ENCODE measurements at places on chromosomes 4 and X.
A peak's percentile ranks its signal among the peaks of the same experiment; 100 is the strongest.

DNA sequence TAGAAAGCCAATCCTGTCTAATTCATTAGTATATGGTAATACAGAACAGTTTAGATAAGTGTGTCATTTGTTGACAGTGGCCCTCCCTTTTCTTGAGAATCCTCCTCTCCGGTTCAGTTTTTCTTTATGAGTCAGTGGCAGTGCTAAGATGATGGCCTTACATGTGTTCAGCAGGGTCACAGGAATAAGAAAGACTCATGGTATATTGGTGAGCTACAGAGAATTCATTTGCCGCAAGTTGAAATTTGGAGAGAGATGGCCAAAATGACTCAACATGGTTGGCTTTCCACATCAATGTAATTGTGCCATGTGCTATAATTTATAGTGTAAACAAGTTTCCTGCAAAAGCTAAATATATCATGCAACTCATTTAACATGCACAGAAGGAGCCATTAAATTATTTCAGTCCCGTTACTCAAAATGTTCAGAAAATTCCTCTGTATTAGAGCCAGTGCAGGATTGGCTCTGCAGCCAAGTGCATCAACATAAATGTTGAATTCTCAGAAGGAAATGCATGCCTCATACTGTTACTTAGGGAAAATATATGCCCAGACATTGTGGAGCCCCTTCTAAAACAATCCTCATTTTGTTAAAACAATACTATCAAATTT is 374.3 kb downstream of the AFF2 start:
- DNase-seq: no peak

DNA sequence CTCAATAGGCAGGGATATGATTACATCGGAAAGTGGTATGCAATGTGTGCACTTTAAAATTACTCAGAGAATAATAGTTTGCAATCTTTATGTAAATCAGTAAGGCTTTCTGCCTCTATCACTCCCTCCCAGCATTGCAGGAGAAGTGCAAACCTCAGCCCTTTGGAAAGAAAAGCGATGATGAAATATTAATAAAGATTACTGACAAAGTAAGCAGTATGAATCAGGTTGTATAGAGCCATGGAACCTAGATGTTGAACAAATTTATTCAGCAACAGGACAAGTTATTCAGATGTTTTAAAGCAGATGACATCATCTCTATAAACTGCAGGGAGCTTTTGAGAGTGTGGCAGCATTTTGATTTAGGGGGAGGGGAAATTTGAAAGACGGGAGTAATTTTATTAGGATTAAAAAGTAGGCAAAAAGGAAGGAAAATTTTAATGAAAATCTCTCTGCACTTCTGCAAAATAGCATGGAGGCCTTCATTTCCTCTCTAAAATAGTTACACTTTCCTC is 631.7 kb upstream of the GRIA3 start:
- DNase-seq: no peak

DNA sequence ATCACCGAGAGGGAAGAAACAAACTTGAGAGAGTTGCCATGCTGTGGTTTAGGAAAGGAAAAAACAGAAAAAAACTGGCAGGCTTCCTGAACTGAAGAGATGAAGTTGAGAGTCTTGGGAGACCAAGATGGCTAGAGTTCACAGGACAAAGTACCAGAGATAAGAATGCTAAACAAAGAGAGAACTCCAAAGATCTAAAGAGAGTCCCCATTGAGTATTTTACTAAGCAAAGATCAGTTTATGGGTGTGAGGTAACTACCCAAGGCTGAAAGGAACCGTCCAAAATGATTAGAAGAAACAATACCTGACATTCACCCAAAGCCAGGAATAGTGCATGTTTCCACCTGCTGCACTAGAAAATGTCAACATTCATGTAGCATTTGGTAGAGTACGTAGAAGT is 21.8 kb upstream of the COX7B2 start:
- no peak for DNase-seq

DNA sequence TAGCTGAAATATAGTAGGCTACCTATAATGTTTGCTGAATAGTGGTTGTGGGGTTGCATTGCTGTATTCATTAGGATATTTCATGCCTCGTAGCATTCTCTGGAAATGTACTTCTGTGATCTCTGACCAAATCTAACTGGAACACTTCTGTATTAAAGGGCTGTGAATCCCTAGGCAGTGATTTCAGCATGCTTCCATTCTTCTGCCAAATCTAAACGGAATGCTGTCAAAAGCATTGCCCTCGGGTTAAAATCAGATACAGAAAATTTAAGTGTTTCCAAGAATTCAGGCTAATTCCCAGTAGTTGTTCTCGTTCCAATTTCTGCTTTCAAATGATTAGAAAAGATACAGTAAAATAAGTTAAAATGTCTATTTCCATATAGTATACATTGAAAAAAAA is 1847.5 kb upstream of the IGFBP7 start:
- DNase-seq: no peak

- no peak for DNase-seq
Observed at GRCh38 chr4:61662362-61662761, 462.2 kb downstream of the ADGRL3 start.

GRCh38 chrX:29671421-29671820 is 543.9 kb upstream of the MAGEB2 start:
- no peak for DNase-seq

- DNase-seq: no peak
Observed at GRCh38 chr4:2258091-2259035, 3.5 kb downstream of the MXD4 start.

DNA sequence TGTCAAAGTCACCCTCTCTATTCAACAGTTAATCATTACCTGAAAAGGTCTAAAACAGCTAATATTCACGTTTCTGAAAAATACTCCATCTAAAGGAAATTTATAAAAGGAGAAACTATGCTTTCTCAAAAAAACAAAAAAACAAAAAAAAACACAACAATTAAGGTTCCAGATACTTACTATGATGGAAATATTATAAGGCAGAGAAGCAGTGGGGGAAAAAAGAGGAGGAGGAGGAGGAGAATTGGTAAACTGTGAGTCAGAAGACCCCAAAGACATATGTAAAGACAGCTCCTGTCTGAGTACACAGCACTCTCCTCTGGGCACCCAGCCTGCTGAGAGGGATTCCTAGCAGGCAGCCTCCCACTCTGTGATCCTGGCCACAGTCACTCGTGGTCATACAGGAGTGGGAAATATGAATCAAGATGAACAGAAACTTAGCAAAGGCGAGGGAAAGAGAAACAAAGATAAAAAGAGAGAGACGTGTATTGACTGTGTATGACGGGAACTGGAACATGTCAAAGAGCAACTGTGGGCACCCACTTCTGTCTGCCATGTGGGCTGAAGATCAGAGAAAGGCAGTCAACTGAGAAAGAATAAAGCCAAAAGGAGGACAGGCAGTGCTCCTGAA is 12.5 kb downstream of the KLHL15 start:
- no peak for DNase-seq

- DNase-seq: no peak
Observed at GRCh38 chrX:53729751-53730150, 43.2 kb upstream of the HUWE1 start.

- no peak for DNase-seq
Observed at GRCh38 chr4:102598762-102599374, 97.7 kb downstream of the NFKB1 start.

DNA sequence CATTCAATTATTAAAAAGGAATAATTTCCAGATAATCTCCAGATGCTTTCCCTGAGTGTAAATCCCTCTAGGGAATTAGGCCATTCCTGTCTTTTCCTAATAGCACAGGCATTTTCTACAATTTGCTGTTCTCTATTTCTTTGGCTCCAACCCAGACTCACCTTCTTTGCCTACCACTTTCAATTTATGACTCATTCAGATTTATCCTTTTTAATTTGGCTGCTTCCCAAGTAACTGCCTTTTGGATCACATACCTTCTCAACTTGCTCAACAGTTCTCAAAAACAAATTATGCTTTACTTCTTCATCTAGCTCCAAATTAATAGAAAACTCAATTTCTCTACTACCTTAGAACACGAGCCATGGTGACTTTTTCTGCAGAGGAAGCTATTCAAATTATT is 1166.3 kb upstream of the PCDH7 start:
- DNase-seq: no peak

DNA sequence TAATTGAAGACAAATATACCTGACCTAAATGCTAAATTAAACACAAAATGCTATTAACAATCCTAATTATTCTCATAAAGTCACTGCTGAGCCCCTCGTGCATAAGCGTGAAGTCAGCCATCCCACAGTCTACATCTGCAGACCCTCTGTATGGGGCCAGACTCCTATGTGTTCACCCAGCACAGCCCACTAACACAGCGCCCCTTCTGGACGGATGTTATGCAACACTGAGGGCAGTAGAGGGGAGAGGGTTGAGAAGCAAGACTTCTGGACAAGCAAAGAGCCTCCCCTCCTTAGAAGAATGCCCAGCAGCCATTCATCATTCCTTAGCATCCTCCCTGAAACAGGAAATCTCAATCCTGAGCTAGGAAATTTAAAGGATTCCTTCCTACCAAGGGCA is 7.9 kb downstream of the TRPC3 start:
- DNase-seq: no peak

DNA sequence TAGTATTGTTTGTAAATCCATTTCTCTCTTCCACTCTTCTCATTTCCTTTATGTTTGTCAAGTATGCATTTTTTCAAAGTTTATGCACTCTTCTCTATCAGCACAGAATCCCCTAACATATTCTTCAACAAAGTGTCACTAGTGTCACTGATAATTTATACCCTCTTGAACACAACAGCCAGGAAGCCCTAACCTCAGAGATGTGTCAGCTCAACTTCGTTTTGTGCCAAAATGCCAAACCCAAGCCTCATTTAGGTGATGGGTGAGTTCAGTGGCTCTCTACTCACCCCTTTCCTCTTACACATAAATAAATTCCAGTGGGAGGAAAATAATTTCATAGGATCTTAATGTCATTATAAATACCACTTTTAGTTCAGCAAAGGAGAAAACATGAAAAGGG is 22.4 kb upstream of the P2RY10 start:
- DNase-seq: no peak

DNA sequence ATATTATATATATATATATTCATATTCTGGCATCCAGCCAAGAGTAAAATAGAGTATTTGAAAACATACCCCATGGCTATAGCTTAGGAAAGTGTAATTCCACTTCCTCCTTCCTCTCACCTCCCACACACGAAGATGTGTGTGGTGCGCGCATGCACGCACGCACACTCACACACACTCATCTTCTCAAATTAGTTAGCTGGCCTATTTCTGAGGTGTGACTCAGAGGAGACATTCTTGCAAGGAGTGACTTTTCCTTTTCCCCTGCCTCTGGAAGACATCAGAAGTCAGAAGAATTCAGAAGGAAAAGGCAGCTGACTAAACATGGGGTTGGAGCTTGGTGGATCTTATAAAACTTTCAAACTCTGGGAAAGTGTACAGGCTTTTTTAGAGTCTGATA is 8.8 kb downstream of the ENPEP start:
- peak; percentile 84 for DNase-seq

DNA sequence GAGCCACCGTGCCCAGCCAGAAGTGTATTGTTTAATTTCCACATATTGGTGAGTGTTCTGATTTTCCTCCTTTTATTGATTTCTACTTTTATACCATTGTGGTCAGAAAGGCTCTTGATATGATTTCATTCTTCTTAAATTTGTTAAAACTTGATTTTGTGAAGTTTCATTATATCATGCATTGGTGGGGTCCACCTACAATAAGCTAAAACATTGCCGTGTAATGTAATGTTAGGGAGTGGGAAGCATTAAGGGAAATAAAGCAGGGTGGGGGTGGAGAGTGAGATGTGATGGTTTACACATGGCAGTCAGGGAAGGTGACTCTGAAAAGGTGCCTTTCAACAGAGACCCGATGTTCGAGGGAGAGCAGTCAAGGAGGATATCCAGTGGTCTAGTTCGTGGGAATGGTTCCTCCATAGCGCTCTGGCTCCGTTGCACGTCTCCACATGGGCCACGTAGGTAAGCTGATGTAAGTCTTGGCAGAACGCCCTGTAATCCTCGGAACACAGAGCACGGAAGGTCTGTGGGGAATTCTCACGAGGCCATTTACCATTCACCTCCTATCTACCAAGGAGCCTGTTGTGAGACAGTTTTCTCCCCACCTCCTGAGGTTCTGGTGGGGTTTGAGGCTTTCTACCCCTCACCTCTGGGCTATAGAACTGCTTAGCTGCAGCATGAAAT is 7.7 kb upstream of the WDR13 start:
- DNase-seq: no peak

GRCh38 chrX:31545726-31546125 is 473.9 kb upstream of the FTHL17 start:
- DNase-seq: no peak

GRCh38 chr4:72388521-72388920 is 180.5 kb downstream of the ADAMTS3 start:
- no peak for DNase-seq

DNA sequence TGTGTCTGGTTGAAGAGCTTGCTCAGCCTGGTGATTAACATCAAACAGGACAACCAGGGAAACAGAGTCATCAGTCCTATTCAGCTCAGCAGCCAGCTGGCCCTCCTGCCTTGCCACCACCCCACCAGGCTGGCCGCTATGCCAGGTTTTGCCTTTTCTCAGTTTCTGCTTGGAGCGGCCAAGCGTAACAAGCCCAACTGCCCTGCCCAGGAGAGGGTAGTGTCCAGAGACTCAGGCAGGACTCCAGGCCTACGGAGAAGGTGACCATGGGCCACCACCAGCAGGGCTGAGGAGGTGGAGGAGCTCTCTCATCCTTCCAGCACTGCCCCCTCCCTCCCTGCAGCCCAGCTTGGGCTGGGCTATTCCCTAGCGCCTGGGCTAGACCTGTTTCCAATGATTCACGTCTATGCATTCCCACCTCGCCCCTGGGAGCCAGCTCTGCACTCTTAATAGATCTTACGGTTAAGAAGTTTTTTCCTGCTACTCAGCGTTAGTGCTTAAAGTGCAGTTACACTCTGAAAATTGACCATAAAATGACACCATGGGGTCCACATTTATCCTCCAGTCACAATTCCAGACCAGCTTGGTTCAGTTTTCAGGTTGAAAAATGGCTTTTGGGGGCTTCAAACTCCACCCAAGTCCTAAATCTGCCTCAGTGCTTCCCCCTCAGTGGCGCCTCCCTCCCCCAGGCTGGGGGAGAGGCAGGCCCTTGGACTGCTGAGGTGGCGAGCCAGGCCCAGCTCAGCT is 124.0 kb upstream of the PJA1 start:
- DNase-seq: no peak

DNA sequence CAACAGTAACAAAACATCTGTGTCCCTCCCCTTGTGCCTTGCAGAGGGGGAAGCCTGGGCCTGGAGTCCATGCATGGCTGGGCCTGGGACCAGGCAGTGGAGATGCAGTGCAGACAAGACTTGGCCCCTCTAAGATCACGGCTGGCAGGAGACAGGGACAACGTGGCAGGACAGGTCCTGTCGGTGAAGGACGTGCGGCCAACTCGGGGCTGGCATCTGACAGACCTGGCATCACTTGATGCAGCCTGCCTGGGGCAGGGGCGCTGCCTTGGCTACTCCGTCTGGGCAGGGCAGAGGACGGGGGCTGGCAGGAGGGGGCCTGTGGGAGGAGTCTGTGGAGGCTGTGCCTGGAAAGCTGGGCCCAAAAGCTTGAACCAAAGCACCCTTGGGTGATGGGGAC is 112.1 kb downstream of the CPZ start:
- no peak for DNase-seq

Measured in fibroblast of skin of left biceps (primary cell).